Stimulated activated naive CD4-positive, alpha-beta T cell treated with Interleukin-2 at 50 U/mL for 16 hours (primary cell): ENCODE measurements at places on chromosomes 1 and 21.
A peak's percentile ranks its signal among the peaks of the same experiment; 100 is the strongest.

DNA sequence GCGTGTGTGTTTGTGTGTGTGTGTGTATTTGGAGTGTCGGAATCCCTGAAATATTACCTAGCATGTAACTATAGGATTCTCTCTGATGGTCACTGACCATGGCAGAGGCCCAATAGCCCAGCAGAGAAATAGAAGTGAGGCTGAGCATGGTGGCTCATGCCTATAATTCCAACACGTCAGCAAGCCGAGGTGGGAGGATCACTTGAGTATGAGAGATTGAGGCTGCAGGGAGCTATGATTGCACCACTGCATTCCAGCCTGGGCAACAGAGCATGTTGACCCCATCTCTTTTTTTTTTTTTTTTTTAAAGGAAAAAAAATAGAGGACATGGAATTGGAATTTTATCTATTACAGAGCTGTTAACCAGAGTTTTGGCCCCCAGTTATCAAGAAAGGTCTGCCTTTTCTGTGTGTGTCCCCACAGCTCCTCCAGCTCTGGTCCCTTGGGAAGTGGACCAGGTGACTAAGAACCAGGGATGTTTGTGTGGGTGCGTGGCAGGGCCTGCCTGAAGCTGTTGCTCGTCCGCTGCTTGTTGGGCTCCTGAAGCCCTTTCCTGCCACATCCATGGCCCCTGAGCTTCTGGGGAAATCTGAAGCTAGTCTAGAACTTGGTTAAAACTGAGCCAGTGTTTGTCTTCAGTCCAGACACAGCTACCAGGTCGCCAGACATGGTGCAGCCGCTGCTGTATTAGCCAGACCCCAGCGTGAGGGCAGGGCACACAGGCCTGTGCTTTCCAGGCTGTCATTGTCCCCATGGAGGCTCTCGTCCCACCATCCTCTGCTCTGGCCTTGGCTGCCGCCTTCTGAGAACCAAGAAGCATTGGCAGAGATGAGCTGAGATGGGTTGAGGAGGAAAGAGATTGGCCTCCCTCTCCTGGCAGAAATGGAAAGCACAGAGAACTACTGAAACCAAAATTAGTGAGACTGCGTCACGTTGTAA lies 25.5 kb downstream of the CAPN9 start:
- no peak for DNase-seq

DNA sequence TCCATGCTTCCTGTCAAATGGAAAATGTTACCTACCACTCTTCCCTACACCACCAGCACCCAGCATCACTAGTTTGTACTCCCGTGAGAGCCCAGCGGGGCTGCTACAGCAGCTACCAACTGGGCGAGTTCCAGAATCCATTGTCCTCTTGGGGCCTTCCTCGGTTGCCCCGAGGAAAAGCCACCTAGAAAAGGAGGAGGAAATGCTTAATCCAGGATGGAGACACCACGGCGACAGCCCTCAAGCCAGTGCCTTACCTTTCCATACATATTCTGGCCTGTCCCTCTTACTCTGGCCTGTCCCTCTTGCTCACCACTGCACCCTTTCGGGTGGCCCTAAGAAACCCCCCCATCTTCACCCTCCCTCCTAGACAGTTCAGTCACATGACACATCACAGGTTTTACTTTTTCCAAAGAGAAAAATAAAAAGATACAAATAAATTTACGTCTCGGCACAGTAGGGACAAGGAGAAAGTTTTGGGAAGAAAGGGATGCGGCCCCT lies 478 bp downstream of the RIT1 start:
- DNase-seq = no peak

DNA sequence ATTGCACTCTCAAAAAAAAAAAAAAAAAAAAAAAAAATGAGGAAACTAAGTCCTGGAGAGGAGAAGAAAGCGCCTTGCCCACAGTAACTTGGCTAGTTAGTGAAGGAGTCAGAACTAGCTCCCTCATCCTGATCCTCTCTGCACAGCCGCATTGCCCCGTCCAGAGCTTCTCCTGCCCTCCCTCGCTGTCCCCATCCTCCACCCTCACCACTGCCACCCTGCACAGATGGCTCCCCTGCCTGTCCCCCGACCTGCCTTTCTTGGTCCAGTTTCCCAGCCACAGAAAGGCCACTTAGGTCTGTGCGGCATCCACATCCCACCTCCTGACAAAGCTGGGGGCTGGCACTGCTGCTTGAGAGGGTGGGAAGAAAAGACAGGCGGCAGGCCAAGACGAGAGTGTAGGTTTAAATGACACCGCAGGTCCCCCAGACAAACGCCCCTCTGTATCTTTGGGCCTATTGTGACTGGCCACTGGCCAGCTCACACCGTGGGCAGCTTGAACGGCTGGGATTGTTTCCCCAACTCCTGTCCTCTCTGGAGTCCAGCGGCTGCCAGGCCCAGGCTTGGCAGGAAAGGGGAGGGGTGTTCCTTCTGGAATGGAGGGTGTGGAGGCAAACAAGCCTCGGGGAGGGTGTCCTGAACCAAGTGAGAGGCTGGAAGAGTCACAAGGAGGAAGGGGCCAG lies 20.2 kb downstream of the NCMAP start:
- no peak for DNase-seq

- DNase-seq = no peak
These were observed 86.8 kb upstream of the VAV3 start for GRCh38 chr1:108051631-108052377.

DNA sequence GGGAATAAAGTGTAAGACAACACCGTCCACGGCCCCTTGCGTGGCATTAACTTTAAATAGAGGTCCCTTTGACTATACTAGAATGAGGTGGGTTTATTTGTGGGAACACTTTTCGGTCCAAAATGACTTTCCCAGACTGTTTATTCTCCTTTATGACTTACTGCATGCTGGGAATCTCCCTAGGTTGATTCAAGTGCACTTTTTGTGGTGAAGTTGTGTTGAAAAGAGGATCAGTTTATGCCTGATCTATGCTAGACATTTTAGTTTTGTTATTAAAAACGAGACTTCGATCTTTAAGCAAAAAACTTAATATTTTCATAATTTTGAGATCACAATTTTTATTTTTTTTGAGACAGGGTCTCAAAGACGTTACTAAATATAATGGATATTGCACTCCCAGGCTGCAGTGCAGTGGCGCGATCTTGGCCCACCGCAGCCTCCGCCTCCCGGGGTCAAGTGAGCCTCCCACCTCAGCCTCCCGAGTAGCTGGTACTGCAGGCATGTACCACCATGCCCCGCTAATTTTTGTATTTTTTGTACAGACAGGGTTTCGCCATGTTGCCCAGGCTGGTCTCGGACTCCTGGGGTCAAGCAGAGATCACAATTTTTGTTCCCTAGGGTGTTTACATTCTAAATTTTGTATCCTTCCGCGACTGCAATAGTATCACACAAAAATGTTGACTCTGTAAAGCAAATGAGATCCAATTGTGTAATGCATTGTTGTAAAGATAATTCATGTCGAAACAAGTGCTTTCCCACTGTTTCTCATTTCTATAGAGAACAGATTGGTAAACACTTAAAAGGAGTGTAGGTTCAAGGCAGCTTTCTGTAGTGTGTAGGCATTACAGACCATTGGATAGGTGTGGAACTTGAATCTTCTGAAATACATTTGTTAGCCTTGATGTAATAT lies 1.6 kb downstream of the CDC42 start:
- DNase-seq = no peak

GRCh38 chr1:47424336-47424982 lies 8.4 kb downstream of the FOXE3 start:
- no peak for DNase-seq

DNA sequence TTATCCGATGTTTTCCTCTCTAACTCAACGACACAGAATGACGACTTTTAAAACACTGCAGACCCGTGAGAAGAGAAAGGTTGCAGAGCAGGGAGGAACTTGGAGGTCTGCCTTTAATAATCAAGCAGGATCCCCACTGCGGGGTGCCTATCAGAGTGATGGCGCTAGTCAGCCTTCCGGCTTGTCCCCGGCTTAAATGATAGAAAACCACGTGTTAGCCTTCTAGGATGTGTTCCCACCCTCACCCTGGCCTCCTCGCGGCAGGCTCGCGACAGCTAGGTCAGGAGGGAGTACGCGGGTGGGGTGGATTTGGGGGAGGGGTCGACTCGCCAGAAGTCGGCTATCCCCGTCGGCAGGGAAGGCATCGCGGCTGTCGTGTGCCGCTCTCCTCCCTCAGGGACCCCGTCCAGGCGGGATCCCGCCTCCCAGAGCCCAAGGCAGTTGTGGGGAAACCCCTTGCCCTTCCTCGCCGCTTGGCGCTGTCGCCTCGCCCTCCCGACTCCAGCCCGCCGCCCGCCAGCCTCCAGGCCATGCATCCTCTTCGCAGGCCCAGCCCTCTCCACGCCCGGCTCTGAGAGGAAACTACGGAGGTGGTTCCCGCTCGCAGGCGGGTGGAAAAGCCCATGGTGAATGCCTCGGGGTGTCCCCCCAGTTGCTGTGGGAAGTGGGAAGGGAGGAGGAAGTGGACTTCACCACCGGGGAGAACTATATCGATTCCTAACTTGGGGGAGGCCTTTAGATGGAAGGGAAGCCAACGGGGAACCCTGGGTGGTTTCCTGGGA lies 1.1 kb upstream of the SMG7 start:
- DNase-seq = peak; percentile 79

DNA sequence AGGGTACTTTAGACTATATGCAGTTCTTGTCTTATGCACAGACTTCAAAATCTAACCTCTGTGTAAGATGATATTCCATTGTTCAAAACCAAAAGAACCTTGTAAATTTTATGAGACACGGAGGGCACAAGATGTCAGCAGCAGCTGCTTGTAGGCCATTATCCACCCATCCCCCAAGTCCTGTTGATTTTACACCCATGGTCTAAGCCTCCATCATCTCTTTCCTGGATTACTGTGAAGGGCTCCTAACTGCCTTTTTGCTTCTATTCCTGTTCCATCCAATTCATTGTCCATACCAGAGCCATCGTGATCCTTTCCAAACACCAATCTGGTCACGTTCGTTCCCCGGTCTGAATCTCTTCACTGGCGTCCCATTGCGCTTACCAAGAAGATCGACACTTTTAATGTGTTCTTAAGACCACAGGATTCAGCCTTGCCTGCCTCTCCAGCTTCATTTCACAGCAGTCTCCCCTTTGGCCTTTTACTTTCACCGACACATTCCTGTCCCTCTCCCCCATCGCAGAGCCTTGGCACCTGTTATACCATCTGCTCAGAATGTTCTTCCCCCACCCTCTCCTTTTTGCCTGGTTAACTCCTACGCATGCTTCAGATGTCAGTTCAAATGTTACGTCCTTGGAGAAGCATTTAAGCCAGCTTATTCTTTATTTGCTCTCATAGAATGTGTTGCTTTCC lies 107.3 kb upstream of the POU3F1 start:
- no peak for DNase-seq

- DNase-seq = no peak
These were observed 169.2 kb upstream of the HP1BP3 start for GRCh38 chr1:20956272-20956671.

GRCh38 chr21:25589887-25590286 lies 17.4 kb downstream of the MRPL39 start:
- DNase-seq = no peak

DNA sequence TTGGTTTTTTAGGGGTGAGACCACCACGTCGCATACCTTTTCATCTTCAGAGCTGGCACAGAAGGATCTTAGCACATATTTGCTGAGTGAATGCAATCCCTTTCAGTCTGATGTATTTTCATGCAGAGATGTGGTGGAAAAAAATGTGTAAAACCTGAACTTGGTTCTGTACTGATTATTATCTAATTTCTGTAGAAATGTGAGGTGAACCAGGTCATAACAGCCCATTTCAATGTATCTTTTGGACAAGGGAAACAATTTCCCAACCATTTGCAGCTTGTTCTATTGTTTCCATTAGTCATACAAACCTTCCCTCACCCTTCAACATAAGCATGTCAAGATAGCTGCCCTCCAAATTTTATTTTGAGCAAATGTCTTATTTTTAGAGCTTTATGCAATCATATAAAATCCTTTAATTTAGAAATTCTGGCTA lies 46.8 kb upstream of the RUNX1 start:
- no peak for DNase-seq

DNA sequence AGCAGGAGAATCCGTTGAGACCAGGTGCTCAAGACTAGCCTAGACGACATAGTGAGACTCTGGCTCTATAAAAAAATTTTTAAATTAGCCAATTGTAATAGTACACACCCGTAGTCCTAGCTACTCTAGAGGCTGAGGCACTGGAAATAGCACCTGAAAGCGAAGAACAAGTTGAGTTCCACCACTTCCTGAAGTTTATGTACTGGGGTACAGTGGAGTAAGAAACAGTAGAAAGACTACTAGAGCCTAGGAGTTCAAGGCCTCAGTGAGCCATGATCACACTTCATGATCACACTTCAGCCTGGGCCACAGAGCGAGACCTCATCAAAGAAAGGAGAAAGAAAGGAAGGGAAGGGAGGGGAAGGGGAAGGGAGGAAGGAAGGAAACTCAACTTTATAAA lies 19.8 kb downstream of the RSBN1 start:
- DNase-seq = no peak

DNA sequence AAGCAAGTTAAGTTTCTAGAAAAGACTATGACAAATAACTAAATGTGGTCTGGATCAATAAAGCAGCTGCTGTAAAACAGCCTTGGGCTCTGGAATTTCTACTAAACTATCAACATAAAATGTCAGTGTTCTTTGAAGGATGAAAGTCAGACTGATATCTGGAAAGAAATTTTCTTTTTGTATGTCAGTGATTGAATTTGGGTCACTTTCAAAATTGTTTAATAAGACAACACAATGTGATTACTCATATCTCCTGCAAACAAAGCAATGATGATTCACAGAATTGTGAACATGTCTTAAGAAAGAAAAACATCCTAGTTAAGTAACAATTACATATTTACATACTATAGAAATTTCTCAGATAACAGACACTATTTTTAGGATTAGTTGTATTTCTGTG lies 826.4 kb downstream of the PLA2G4A start:
- DNase-seq = no peak

- no peak for DNase-seq
These were observed 503.9 kb upstream of the USP24 start for GRCh38 chr1:55718758-55719671.

GRCh38 chr1:61358770-61359455 lies 276.6 kb downstream of the NFIA start:
- no peak for DNase-seq

DNA sequence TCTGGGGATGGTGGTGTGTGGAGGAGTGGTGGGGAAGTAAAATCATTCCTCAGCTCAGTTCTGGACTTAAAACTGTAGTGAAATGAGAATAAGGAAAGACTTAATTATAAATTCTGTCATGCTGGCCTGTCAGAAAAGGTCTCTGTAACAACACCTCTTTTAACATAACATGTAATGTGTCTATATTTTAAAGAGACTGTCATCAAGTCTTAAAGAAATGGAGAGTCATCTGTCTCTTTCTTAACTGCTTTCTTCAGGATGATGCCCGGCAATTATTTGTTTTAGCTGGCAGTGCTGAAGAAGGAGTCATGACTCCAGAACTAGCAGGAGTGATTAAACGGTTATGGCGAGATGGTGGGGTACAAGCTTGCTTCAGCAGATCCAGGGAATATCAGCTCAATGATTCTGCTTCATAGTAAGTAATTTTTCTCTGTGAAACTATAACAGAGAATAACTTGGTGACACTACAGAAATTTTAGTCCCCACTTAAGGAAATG lies 30.6 kb downstream of the GNAI3 start:
- DNase-seq = no peak

GRCh38 chr1:223707256-223708000 lies 4.9 kb upstream of the CAPN2 start:
- no peak for DNase-seq
